DMS79 treated with DMSO at 0.1 percent for 48 hours (cell line): ENCODE measurements at places on chromosomes 11 and 22.

DNA sequence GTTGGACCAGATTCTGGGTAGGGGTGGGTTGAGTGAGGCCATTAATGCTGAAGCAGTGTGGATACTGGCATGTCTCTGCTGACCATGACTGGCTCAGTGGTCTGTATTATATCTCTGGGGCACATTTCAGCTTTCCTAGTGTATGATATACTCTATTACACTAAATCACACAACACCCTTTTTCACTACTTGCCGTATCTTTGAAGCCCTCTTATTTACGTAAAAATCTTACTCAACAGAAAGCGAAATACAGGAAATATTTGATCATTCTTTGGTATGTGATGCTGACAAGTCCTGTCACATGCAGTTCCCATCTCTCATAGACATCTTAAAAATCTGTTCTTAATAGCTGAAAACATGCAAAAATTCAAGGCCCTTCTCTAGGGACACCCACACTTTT is 40.3 kb downstream of the OR5B17 start:
- no peak for DNase-seq

DNA sequence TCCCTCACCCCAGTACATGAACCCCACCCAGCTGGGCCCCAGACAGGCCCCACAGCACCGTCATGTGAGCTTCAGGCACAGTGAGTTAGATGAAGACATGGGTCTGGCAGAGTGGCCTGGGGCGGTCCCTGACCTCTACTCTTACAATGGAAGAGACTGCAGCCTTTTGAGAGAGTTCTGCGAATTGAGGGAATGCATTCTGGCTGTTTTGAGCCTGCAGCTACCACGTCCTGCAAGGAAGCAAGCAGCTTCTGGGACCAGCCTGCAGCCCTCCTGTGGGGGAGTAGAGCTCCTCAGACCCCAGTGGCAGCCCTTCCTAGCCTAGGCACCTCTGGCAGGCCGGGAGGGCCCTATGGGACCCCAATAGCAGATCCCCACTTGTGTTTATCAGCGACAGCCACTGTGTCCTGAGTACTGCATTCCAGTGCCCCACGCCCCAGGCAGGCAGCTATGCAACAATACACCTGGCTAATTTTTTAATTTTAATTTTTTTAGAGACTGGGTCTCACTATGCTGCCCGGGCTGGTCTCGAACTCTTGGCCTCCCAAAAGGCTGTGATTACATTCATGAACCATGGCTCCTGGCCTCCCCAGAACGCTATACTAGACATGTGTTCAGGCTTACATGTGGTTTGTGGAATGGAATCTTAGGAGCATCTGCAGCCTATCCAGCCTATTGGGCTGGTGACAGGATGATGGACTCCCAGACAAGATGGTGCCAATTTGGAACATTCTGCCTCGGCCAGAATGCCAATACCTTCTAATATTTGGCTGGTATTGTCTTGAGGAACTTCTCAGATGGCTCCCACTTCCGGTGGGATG is 717 bp upstream of the SLC7A4 start:
- no peak for DNase-seq

- DNase-seq, result no peak
Observed at GRCh38 chr11:116384876-116385275, 387.9 kb downstream of the BUD13 start.

- no peak for DNase-seq
Observed at GRCh38 chr11:75469785-75470405, 36.9 kb upstream of the KLHL35 start.

- no peak for DNase-seq
Observed at GRCh38 chr11:15505155-15505554, 390.4 kb downstream of the INSC start.

DNA sequence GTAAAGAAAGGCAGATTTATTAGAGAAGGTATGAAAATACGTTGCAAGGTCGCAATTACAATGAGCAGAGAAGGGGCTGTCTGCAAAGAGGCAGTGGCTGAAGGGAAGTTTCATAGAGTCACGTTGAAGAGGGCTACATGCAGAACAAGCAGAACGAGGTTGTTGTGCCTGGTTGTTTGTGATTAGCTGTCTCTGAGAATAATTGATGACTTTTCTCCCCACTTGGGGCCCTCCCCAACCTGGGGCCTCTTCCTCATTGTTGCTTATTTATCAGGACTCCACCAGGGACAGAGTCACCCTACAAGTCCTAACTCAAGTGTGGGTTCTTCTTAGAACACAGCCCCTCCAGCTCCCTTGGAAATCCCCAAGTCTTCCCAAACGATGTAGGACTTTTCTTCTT is 29.1 kb downstream of the CSF2RB start:
- no peak for DNase-seq
